Foreskin keratinocyte (primary cell): ENCODE measurements at places on chromosomes 7 and 10. TPM values are rescaled to one million over a fixed set of nuclear protein-coding genes. Genes with fewer than 3 reads are reported as not detected.

AOAH gene
- total RNA-seq, result 0.31 TPM in 1 of 2 replicates, not detected in the other

H2AZ2 gene
- 162 and 180 TPM in 2 replicates for total RNA-seq

DNA sequence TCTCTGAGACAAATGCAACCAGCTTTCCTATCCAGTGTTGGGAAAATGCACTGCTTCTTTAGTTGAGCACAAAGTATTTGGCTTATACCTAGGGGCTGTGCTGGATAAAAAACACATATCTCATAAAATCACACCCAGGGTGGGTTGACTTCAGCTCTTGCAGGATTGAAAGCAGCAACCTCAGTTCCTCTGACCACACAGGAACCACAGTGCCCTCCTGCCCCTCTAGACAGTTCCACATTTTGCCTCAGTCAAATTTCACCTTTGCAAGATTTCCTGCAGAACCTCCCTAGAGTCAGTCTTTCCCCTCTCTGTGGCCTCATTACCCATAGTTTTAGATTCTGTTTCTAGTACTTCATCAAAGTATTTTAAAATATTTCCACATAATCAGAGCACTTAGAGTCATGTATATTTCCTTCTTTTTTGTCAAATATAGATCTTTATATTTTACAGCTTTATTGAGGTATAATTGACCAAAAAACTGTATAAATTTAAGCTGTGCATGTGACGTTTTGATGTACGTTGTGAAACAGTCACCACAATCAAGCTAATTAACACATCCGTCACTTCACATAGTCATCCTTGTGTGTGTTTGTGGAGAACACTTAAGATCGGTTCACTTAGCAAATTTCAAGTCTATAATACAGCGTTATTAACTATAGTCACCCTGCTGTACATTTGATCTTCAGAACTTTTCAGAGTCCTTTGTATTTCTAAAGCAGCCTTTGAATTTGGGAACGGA lies 37.0 kb upstream of the EGR2 start:
- DNase-seq, result no peak

- DNase-seq, result peak; percentile 50
Observed at GRCh38 chr10:124354411-124355382, 64.0 kb downstream of the OAT start.

DNA sequence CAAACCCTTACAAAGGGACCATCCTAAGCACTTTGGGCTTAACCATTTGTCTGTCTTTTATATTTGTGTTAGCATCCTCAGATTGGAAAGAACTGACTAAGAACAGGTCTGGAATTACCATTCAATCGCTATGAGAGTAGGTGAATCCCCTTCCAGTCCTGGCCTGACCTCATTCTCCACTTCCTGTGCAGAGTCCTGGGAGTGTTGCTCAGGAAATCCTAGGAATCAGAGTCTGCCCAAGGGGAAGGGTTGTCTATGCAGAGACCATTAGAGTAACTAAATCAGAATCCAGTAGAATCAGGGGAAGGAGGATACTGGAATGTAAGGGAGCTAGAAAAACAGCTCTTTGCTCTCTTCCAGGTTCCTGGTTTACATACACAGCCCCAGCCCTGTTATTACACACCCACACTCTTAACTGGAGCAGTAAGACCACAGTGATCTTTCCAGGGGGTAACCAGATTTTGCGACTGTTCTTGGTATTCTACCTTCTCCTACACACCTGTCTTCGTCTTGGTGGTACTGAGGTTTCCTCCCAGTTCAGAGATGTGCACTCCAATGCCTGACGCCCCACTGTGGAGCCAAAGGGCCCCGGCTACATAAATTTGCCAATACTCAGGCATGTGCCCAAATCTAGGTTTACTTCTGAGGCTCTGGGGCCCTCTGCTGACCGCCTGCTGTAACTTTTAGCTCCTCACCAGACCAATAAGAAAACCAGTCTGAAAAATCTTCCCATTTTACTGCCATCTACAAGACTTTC lies 103.7 kb downstream of the RNF216 start:
- peak; percentile 35 for DNase-seq

DNA sequence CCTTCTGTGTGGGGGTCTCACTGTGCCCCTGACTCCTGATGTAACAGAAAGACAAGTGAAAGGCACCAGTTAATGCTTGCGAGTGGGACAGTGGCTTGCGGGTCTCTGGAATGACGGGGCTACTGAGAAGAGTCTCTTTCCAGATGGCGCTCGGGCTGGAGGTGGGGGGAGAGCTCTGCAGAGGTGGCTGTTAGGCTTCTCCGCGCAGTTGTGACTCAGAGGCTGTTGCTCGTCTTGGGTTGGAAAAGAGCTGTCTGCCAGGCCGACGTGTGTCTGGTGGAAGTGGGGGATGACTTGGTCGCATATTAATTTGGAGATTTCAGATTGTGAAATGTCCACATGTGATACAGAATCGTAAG lies 27.9 kb upstream of the SH2B2 start:
- no peak for DNase-seq
